ENCODE measurements at places on chromosomes 12 and 14.

GRCh38 chr12:132505105-132505851 lies 15.3 kb downstream of the FBRSL1 start:
- no peak for DNase-seq

DNA sequence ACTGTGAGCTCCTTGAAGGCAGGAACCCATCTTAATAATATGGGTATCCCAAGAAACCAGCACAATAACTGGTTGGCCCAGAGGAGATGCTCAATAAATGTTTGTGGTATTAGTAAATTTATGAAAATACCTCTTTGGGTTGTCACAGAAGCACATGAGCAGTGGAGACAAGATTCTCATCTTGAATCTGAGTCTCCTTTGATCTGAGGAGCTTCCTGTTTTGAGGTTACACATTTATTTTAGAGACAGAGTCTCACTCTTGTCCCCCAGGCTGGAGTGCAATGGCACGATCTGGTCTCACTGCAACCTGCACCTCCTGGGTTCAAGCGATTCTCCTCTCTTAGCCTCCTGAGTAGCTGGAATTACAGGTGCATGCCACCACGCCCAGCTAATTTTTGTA lies 247.4 kb downstream of the NRXN3 start:
- no peak for DNase-seq

GRCh38 chr12:3933819-3934192 lies 60.6 kb upstream of the PARP11 start:
- DNase-seq = no peak

DNA sequence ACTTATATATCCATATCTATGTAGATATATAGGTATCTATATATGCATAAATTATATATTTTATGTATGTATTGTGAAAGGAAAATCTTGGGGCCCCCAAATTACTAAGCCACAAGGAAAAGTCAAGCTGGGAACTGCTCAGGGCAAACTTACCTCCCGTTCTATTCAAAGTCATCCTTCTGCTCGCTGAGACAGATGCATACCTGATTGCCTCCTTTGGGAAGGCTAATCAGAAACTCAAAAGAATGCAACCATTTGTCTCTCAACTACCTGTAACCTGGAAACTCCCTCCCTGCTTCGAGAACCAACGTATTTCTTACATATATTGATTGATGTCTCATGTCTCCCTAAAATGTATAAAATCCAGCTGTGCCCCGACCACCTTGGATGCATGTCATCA lies 58.8 kb upstream of the C14orf132 start:
- DNase-seq = no peak

GRCh38 chr12:3176754-3177153 lies 99.6 kb downstream of the TSPAN9 start:
- no peak for DNase-seq

DNA sequence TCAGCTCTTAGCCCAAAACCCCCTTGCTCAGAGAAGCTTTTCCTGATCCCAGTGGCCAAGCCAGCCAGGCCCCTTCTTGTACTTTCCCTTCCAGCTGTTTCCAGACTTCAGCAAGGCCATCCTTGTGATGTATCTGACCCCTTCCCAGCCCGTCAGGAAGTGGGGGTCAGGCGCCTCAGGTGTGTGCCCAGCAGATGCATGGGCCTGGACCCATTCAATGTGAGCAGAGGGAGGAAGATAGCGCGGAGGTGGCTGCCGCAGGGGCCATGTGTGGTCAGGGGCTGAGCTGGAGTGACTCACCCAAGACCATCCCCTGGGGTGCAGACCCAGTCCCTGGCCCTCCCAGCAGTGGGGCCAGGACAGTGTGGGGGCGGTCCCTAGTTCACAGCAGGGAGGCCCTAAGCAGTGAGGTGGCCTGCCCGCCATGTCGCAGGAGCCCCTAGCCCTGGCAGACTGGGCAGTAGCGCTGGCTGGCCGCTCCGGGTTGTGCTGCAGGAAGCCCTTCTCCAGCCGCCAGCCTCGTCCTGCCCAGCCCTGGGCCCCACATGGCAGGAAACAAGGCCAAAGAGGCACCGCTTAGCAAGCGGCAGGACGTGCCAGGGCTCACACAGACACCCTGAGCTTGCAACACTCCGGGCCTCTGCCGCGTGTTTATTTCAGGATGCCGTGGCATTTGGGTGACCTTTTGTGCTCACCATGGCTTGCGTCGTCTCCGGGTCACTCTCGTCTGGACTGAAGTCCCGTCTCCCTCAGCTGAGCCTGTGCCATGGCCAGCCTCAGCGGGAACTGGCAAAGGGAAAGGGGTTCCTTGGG lies 12.0 kb downstream of the ADSS1 start:
- DNase-seq = no peak

GRCh38 chr14:38929416-38929815 lies 173.6 kb downstream of the SEC23A start:
- no peak for DNase-seq

- no peak for DNase-seq
Measured at GRCh38 chr14:69619012-69619411, 7.6 kb downstream of the SUSD6 start.

GRCh38 chr12:46237371-46238045 lies 31.3 kb downstream of the SLC38A1 start:
- no peak for DNase-seq

GRCh38 chr14:60944204-60944603 lies 36.7 kb downstream of the TRMT5 start:
- no peak for DNase-seq

GRCh38 chr12:2895051-2895451 lies 4.4 kb downstream of the TULP3 start:
- no peak for DNase-seq

- no peak for DNase-seq
Measured at GRCh38 chr14:99630202-99630601, 14.7 kb upstream of the HHIPL1 start.

- no peak for DNase-seq
Measured at GRCh38 chr12:104510145-104510872, 53.6 kb downstream of the CHST11 start.

DNA sequence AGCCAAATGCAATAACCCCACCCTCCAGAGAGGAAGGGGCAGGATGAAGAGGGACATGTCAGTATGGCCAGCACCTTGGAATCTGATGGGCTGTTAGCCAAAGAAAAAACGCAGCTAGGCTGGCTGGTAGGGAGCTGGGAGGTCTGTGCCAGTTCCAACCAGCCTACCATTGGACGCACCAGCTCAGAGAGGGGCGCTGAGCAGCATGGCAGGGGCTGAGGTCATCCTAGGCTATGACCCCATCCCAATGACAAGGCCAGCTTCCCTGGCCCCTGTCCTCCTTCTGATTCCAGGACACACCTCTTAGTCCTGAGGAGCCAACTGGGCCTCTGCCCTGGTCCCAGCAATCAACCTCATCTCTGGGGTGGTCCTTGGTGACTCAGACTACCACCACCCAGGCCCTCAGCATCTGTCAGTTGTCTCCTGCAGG lies 12.2 kb downstream of the ACTN1 start:
- no peak for DNase-seq

DNA sequence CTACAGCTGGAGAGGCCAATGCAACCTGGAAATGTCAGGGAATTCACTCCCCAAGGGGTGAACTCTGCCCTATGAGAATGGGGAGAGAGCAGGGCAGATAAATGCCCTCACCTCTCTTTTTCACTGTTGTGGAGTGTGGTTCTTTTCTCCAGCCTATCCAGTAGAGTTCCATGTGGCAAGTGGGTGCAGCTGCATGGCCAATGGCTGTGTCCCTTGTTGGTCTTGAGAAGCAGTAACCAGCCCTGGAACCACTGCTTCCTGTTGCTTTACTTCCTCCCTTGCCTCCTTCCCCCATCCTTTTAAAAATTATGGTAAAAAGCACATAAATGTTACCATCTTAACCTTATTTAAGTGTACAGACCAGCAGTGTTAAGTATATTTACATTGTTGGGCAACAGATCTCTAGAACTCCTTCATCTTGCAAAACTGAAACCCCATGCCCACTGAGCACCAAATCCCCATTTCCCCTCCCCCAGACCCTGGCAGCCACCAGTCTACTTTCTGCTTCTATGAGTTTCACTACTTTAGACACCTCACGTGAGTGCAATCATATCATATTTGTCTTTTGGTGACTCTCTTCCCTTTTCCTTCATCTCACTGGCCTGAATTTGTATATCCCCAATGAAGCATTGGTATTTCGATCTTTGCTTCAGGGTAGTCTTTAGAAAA lies 77.0 kb upstream of the GRIP1 start:
- no peak for DNase-seq

DNA sequence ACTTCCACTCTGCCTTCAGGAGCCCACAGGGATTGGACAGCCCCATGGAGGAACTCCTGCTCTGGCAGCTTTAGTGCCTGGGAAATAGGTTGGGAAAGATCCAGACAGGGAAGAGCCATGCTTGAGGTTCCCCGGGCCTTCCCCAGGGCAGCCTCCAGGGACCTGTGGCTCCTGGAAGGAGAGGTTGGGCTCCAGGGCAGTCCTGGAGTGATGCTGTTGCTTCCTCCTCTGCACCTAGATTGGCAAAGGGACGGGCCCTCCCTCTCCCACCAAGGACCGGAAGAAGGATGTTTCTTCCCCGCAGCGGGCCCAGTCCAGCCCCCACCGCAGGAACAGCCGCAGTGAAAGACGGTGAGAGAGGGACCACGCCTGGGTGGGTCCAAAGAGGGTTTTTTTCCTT lies 16.5 kb downstream of the VASH1 start:
- no peak for DNase-seq

DNA sequence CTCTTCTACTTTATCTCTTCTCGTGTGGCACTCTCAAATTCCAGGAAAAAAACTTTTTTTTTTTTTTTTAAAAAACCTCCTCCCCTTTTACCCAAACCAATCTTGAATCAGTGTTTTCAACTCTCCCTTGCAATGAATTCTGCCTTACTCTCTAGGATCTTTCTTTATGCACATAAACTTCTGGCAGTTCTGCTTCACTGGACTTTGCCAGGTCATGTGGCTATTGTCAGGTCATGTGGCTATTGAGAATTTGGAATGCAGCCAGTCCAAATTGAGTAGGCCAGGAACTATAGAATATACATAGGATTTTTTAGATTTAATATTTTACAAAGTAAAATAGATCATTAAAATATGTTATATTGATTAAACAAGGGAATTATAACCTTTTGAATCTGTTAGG lies 218.2 kb downstream of the TMTC3 start:
- DNase-seq = no peak

GRCh38 chr14:105857826-105858675 lies 331.7 kb downstream of the TMEM121 start:
- DNase-seq = no peak

DNA sequence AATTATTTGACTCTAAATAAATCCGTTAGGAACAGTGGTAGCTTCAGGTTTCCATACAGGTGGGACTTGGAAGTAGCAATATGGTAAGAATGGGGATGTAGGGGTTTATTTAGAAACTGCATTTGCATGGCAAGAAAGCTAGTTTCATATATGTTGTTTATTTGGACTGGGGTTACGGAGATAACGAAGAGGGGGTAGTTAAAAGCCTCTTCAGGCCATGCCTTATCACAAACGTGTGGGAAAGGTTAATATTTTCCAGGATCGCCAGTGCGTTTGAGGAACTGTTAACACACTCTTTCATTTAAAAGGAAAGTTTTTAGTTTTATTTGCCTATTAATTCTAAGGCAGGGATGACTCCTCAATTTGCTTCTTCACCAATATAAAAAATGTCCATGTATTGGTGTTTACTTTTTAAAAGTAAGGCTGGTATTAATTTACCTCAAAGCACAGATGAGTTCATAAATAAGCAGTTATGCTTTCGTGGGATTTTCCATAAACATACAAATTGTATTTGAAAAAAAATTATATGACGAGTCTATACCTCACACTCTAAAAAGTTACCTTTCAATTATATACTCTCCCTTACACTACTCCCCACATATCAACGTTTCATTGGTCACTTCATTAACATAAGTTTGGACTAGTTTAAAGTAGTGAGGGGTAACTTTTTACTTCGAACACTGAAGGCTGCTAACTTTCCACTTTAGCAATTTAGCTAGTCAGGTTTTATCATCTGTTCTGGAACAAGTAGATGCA lies 814 bp downstream of the RAB2B start:
- DNase-seq = no peak

DNA sequence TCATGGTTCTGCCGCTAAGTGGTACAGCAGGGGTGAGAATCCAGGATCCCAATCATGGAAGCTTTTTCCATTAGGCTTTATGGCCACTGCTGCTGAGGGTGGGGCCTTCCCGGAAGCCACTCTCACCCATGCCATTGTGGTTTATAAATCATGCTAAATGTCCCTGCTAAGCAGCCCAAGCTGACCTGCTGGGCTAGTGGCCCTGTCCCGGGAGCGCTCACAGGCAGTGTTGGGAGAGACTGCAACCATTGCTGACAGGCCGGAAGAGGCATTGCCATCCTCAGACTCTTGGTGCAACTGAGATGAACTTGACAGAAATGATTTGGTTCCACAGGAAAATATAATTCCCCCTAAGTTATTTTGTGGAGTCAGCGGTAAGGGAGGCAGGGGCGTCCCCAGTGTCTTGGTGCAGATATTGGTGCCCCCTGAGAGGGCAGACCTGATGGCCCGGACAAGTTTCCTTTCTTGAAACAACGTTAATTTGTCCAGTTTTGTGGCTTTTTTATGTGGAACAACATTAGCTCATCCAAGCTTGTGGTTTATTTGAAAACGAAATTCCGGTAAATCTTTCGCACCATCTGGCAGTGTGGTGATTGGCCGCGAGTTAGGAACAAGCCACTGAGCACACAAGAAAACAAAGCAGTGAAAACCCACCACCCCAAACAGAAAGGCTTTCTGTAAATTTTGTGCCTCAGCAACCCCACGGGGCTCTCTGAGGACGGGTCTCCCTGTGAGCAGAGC lies 82.3 kb downstream of the SSPN start:
- no peak for DNase-seq

GRCh38 chr14:44204061-44204835 lies 302.8 kb downstream of the FSCB start:
- DNase-seq = no peak

DNA sequence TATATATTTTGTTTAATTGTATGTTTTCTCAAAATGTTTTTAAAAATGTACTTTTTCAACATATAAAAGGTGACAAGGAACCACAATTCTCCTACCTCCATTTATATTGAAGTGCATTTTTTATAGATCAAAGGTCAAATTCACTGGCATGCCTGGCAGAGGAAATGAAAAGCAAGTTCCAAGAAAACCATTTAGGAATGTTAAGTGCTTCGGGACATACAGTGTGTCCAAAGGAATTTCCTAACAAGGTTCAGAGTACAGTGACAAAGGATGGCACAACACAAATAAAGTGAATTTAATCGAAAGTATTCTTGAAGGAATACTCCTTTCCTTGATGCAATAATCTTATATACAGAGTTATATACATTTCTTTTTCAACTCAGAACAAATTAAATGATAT lies 242.3 kb downstream of the CCER1 start:
- no peak for DNase-seq

Measured in stimulated activated CD4-positive, alpha-beta T cell treated with anti-CD3 and anti-CD28 coated beads, Interleukin-15, amount 100 ng/mL, for 48 hours (primary cell).